ENCODE measurements at places on chromosomes 12 and 14.

DNA sequence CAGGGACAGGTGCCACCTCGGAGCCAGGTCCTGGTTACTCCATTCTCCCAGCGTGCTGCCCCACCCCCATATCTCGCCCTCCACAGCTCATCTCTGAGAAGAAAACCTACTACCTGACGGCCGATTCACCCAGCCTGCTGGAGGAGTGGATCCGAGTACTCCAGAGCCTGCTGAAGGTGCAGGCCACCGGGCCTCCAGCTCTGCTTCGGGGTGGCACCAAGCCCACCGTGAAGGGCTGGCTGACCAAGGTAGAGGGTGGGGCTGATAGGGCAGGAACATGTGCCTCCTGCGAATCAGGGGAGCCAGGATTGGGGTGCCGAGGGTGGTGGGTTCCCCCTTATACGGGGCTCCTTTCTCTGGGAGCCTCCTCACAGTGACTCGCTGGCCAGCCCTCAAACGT is 25.9 kb downstream of the PIGH start:
- DNase-seq: no peak

DNA sequence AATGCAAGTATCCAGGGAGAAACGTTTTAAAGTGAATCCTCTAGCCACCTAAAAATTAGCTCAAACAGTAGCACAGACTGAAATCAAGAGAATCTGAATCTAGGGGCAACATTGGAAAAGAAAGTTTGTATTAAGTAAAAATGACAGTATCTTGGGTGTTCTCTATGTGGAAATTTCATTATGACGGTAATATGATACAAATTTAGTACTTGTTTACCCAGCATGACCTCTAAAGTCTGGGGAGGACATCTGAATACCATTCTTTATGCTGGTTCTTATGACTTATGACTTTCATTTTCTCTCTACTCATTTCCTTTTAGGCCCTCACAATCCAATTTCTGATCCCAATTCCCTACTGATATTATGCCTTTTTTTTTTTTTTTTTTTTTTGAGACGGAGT is 14.0 kb downstream of the GTSF1 start:
- DNase-seq: no peak

- DNase-seq: peak; percentile 43
These were observed 1.1 kb upstream of the CKAP4 start for GRCh38 chr12:106248846-106249371.

DNA sequence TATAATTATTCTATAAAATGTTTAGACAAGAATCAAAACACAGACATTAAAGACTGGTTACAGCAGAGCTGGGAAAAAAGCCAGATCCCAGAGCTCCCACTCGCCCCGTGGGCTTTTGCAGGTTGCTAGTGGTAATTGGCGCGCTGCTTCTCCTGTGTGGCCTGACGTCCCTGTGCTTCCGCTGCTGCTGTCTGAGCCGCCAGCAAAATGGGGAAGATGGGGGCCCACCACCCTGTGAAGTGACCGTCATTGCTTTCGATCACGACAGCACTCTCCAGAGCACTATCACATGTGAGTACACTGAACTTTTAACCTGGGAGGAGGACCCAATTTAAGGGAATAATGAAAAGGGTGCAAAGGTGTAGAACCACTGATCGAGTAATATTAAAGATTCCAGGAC is 7.5 kb downstream of the TMEM52B start:
- no peak for DNase-seq

GRCh38 chr14:53113989-53114388 is 39.1 kb downstream of the DDHD1 start:
- DNase-seq: no peak

GRCh38 chr14:92560106-92560865 is 46.7 kb downstream of the RIN3 start:
- DNase-seq: peak; percentile 14

DNA sequence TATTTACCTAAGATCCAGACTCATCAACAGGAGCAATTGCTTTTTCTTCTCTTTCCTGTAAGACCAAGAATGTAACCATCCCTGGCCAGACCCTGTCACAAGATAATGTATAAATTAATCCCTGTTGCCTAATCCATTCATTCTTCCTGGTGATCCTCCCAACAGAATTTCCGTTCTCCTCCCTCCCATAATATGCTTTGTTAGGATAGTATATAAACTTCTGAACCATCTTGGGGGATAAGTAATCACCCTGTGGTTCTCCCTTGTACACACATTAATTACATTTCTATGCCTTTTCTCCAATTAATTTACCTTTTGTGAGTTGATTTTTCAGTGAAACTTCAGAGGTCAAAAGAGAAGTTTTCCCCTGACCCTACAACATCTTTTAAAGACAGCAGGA is 76.2 kb upstream of the RASSF8 start:
- no peak for DNase-seq

- no peak for DNase-seq
These were observed 134.2 kb downstream of the DICER1 start for GRCh38 chr14:95023115-95023514.
